Hepatocyte (in vitro differentiated cells): ENCODE measurements at places on chromosomes 16 and 17. TPM values are rescaled to one million over a fixed set of nuclear protein-coding genes. Genes with fewer than 3 reads are reported as not detected.

DNA sequence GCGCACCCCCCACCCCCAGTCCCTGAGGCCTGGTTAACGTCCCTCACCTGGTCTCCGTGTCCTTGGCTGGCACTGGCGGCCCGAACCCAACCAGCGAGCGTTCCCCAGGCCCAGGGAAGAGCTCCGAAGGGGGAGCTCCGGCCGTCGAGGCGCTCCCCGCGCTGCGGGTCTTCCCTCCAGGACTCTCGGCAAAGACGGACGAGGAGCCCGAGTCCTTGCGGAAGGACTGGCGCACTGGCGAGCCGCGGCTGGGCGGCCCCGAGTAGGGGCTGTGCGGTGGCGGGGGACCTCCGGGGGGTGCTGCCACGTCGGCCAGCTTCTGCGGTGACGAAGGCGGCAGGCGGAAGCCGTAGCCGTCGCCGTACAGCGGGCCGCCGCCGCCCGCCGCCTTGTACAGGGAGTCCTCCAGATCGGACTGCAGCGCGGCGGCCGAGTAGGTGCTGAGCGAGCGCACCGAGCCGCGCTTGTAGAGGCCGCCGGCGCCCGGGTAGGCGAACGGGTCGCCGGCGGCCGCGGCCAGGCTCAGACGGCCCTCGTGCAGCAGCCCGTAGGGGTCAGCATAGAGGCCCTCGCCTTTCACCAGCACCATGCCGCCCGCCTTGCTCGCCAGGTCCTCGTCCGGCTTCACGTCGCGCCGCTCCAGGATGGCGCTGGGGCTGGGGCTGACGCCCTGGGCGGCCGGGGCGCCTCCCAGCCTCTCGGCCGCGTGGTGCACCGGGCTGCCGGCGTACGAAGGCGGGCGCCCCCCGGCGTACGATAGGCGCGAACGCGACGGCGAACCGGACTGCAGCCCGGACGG, 44.1 kb downstream of the SRCIN1 start:
- DNase-seq: no peak

The C1QBP gene
- total RNA-seq: 145 and 149 TPM in 2 replicates

DNA sequence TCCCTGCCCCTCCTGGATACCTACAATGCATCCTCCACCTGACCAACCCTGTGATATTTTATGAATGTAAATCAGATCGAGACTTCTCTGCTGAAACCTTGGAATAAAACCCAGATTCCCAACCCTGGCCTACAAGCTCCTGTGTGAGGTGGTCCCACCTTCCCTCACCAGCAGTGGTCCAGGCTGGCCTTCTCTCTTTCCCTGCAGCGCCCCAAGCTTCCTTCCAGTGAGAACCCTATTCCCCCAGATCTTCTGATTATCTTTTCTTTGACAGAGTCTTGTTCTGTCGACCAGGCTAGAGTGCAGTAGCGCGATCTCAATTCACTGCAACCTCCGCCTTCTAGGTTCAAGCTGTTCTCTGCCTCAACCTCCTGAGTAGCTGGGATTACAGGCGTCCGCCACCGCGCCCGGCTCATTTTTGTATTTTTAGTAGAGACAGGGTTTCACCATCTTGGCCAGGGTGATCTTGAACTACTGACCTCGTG, 2.5 kb upstream of the HELZ start:
- DNase-seq: no peak

The MRPL28 gene
- total RNA-seq: 80.0 and 88.1 TPM in 2 replicates

The RAP1GAP2 gene
- total RNA-seq: 8.6 and 10.0 TPM in 2 replicates

The XAF1 gene
- total RNA-seq: 3.3 and 4.1 TPM in 2 replicates

DNA sequence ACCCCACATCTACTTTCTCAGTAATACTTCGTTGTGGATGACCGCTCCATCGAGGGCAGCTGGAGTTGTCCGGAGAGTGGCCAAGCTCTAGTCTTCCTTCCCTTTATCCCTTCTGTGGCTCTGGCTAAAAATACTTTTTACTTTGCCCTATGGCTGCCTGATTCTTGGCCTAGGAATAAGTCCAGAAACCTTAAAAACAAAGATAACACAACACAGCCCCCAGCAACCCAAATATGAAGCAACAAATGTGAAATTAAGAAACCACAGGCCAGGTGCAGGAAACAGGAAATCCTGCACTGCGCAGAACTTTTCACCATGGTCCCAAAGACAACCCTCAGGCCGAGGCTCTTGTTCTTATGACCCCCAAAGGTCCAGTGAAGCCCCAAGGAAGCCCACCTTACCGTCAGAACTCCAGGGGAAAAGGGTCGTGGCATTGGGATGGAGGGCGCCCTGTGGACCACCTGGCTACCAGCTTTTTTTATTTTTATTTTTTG, 26.0 kb downstream of the TK2 start:
- no peak for DNase-seq

- DNase-seq: no peak
Measured at GRCh38 chr17:74734256-74734655, 2.8 kb upstream of the RAB37 start.

The GPRC5B gene
- 34.1 and 36.2 TPM in 2 replicates for total RNA-seq

The MRPS7 gene
- total RNA-seq: 43.4 and 47.5 TPM in 2 replicates

The GRAP gene
- 1.3 TPM in 1 of 2 replicates, not detected in the other for total RNA-seq

The RUNDC3A gene
- 2.0 and 2.1 TPM in 2 replicates for total RNA-seq

DNA sequence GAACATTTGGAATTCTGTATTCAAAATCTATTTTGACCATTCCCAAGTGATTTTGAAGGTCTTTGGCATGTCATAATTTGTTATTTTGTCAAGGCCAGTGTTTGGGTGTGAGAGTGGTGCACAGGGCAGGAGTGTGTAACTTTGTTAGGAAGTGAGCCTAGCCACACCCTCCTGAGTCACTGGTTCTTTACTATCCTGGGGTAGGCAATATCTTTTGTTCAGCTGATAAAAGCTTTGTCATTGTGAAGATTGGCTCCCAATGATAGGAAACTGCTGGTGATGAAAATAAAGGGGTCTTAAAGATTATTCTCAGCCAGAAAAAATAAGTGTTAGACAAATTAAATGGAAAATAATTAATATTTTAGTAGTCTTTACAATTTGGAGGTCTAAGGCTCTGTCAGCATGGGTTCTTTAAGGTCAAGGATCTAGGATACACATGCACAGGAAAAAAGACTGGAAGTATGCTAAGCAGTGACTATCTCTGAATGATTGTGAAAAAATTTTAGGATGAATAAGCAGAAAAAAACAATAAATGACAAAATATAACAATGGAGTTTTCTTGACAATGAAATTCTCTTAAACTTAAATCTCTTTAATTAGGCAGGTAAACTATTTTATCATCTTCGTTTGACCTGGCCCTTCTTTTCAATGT, 5.1 kb downstream of the UBN1 start:
- no peak for DNase-seq

The MSLN gene
- 2.4 and 2.5 TPM in 2 replicates for total RNA-seq

The THUMPD1 gene
- total RNA-seq: 42.7 and 51.6 TPM in 2 replicates

DNA sequence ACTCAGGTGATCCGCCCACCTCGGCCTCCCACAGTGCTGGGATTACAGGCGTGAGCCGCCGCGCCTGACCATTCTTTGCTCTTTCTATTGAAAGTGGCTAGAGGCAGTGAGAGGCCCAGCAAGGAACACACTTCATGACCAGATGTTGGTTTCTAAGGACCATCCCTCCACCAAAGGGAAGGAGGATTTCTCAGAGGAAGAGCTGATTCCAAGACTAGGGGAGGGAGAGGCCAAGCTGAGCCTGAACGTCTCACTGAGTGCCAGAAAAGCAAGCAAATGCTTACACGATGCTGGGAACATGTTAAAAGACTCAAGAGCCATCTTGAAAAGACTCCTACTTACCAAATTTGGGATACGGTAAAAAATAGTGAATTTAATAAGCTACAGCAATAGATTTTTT, 79.2 kb downstream of the MRM3 start:
- no peak for DNase-seq

The KRT20 gene
- 2.4 and 3.4 TPM in 2 replicates for total RNA-seq

The HP gene
- 374 and 430 TPM in 2 replicates for total RNA-seq

GRCh38 chr17:3011891-3012290, 51.5 kb downstream of the OR1D5 start:
- no peak for DNase-seq

The PROCA1 gene
- 3.9 and 4.4 TPM in 2 replicates for total RNA-seq

The ABI3 gene
- total RNA-seq: 0.13 and 0.52 TPM in 2 replicates

The SLC38A8 gene
- total RNA-seq: not detected in 2 replicates

- DNase-seq: no peak
Measured at GRCh38 chr17:45364531-45365390, 47.9 kb upstream of the MAP3K14 start.

The MT1F gene
- 3.1 and 7.1 TPM in 2 replicates for total RNA-seq

DNA sequence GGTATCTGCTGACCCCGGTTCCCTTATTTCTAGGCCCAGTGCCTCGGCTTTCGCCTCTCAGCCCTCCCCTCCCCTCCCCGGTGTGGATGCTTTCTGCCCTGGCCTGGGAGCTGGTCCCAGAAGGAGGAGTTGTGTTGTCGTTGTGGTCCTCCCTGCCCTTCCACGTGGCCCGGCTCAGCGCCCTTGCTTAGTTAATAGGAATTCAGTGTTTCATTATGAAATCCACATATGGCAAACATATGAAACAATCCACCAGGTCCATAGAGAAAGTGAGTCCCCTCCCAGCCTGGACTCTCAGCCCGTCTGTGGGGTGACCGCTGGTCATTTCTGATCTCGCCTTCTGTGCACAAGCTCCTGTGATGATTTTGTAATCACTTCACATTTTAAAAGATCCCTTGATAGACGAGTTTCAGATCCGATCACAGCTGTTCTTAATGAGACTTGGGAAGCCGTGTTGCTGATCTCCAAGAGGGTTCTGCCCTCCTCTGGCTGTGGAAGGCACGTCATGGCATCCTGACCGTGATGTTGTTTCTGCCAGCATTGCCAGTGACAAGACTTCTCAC, 112.1 kb downstream of the BANP start:
- DNase-seq: no peak

GRCh38 chr17:76866774-76867577, 1.2 kb upstream of the MGAT5B start:
- DNase-seq: no peak

The KRT27 gene
- not detected in 2 replicates for total RNA-seq

DNA sequence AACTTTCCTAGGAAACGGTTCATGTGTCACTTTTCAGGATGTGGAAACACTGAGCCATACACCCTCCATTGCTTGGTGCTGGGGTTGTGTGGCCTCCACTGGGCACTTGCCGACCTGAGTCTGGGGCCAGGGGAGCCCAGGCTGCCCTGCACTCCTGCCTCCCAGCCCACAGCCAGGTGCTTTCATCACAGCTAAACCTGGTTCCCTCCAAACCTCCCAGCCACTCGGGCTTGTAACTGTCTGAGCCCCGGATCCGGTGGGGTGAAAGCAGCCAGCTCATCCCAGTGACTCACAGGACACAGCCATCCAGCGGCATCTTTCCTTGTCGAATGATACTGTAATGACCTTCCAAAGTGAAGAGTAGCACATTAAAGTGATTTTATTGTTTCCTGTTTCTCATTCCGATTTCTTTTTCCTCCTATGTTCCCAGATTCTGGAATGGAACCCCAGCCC, 19.8 kb downstream of the CARHSP1 start:
- DNase-seq: no peak

The ZC3H7A gene
- 38.0 and 40.3 TPM in 2 replicates for total RNA-seq
